ENCODE measurements at places on chromosomes 7 and 10.
A peak's percentile ranks its signal among the peaks of the same experiment; 100 is the strongest.

- no peak for DNase-seq
Measured at GRCh38 chr7:91692800-91693199, 187.7 kb downstream of the MTERF1 start.

DNA sequence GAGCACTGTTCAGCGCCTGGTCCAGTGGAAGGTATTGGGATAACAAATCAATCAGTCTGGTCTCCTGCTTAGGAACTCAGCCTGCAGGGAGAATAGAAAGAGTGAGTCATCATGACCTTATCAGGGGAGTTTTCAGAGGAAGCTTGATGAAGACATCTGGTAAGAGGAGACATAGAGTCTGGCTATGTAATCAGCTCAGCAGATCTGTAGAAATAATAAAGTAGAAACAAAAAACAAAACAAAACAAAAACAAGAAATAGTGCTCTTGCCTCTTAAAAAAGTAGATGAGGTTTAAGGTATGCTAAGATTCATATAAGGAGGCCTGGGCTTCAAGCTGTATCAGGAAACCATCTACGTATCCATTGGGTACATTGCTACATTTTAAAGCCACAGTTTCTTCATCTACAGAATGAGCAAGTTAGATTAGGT is 14.4 kb downstream of the TAS2R41 start:
- peak; percentile 82 for DNase-seq

DNA sequence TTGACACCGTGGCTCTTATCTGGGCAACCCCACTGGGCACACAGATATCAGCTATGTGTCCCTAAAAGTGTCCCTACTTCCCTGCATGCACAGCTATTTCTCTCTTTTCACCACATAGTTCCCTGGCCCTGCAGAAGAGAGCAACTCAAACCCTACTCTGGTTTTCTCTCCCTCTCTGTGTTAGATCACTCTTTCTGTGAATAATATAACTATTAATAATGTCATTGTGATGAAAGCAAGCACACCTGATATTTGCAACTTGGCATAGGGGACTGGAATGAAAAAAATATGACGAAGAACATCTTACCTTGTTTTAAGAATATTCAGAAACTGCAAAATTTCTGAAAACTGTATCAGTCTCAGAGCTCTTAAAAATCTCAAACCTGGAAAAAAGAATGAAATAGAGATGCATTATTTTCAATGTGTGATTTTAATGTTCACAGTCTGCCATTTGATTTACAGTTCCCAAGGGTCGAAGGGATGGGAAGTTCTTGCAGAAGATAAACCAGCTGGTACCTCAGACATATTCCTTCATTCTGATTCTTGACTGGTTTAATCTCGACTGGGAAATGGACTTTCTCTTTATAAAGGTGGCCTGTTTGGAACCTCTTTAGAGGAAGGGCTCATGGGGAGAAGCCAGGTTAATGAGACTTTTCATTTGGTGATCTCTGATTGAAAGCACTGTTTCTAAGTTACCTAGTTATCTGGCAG is 516.8 kb downstream of the KCNMA1 start:
- no peak for DNase-seq

DNA sequence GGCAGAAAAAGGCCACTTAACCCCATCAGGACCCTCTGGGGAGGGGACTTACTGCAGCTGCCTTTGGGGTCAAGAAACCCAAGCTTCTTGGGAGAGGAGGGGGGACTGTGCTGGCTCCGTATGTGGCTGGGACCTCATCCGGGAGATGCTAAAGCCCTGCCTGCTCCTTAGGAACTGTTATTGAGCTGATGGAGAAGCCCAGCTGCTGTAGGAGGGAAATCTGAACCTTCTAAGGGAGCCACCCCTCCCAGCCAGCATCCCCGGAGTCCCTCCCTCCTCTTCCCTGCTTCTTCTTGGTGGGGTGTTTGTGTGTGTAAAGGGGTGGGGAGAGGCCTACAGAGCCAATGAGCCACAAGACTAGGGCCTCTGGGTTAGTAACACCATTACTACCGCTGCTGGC is 8.2 kb downstream of the KCNIP2 start:
- no peak for DNase-seq

GRCh38 chr10:117631276-117632145 is 89.0 kb downstream of the EMX2 start:
- DNase-seq, result no peak

DNA sequence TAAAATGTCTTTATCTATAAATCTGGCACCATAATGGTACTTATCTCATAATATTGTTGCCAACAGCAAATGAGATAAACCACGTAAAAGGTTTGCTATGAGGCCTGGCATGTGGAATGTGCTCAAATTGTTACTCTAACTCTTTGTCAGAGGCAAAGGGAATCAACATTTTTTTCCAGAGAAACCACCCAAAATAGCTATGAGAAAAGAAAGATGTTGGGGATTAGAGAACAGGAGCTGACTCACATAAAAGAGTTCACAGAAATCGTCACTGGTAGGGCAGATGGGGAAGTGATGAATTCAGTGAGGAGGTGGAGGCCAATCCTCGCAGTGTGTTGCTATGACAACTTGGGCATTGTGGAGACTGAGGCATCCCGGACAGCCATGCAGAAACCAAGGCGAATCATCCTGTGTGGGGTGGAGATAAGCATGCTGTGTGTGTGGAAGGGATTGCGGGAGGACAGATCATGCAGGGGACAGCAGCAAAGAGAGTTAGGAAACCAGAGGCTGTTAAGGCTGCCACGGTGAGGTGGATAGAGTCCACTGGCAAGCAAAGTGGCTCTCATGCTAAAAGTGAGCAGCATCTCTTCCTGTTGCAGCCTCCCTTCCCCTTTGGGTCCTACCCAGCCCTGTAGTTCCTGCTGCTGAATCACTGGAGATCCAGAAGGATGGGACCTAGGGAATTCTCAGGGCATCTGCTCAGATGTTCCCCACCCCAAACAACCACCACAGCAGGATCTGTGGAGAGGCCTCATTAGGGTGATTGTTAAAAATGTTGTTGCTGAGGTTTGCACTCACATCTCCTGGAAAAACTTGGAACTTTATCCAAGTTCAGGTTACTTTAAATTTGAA is 103.9 kb downstream of the CUBN start:
- DNase-seq, result peak; percentile 96

DNA sequence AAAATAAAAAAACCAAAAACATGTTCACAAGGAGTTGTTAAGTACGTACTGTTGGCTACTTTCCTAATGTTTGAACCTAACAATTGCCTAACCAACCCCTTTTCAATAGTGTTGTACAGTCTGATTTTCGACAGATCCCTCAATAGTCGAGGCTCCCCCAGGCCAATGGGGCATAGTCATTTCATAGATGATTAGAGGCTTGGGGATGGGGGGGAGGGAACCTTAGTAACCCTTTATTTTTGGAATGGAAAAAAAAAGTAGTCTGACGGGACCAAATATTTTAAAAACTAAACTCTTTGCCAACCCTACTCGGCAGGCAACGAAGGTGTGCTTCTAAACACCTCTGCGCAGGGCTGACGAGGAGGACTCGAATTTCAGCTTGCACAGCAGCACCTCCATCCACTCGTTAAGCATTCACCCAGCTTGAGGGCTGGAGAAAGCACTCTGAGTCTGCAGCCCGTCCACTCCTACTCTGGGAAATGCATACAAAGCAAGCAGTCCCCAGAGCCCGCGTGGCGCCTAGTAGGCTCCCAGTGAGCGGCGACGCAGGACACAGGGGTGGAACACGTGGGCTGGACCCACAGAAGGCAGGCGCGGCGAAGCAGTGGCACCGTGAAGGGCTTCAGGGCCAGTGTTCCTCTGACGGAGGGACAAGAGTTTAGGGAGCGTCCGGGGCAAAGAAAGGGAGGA is 899 bp downstream of the PUS7 start:
- peak; percentile 62 for DNase-seq

- DNase-seq, result no peak
Measured at GRCh38 chr10:95262763-95263518, 27.9 kb downstream of the PDLIM1 start.

GRCh38 chr7:727806-728460 is 852 bp upstream of the PRKAR1B start:
- peak; percentile 47 for DNase-seq

- DNase-seq, result no peak
Measured at GRCh38 chr10:99815621-99816020, 33.2 kb downstream of the ABCC2 start.

All from EL (cell line).